GM12891 (cell line): ENCODE measurements at places on chromosomes 5 and 9.

GRCh38 chr9:2208465-2208864 lies 193.3 kb downstream of the SMARCA2 start:
- no peak for DNase-seq

DNA sequence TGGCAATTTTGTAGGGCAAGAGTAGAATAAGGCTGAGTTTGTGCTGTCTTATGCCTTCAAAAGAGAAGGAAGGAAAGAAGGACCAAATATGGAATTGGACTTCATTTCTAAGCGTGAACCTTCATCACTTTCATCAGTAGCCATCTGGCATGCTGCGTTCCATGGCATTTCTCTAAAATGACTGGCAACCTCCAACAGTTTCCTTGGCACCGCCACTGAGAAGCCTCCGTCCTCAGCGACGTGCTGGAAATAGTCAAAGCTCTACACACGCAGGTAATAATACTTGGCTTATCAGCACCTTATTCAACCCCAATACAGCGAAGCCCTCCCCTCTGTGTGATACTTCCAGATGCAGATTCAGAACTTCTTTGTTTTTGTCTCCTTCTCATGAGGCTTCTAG lies 169.7 kb upstream of the CD180 start:
- DNase-seq: no peak

DNA sequence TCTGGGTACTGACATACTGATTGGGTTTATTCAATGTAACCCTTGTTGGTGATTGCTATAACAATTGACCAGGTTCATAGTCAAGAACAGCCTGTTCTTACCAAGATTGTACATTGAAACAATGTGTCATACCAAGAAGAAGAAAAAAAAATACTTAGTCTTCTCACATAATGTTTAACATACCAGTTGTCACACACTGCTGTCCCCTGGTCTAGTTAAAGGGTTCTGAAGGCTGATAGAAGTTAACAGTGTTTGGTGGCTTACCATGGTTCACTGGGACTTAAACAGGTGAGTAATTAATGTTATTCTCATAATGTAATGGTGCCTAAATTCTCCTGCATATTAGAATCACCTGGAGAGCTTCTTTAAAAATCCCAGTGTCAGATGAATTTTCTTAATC lies 18.5 kb upstream of the CDC42SE2 start:
- no peak for DNase-seq

GRCh38 chr5:15823398-15823797 lies 323.4 kb downstream of the FBXL7 start:
- no peak for DNase-seq

DNA sequence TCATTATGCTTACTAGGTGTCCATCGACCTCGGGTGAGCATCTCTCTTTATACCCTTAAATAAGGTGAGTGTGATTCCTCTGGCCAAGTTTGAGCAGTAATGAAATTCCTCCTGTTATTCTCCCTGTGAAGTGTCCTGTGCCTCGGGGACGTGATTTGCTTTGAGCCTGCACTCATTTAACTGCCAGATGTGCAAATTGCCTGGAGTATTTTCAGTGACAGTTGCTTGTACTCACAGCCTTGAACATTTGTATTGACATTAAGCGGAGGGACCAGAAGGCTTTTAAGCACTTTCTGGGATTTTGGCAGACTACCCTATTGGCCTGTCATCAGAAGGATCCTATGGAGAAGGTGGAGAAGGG lies 126.9 kb downstream of the DOCK2 start:
- no peak for DNase-seq

GRCh38 chr9:126327006-126327713 lies 531 bp downstream of the MVB12B start:
- no peak for DNase-seq

DNA sequence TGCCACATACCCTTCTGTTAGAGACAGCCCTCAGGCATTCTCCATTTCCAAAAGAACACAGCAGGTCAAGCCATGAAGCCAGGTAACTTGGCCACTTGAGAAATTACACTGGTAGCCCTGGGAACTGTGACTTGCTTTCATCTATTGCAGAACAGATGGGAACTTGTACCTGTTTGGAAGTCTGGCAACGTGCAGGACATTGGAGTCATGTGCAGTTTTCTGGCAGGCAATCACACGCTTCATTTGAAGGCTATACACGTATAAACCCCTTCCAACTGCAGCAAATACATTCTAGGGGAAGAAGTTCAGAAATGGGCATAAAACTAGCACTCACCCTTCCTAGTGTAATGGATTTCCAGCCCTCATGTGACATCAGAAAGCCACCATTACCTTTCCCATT lies 54.0 kb downstream of the WDR41 start:
- DNase-seq: no peak
